Naive thymus-derived CD4-positive, alpha-beta T cell (primary cell): ENCODE measurements at places on chromosomes 7 and 10. TPM values are rescaled to one million over a fixed set of nuclear protein-coding genes. Genes with fewer than 3 reads are reported as not detected.

The NSUN6 gene
- 51.8 TPM for total RNA-seq

DNA sequence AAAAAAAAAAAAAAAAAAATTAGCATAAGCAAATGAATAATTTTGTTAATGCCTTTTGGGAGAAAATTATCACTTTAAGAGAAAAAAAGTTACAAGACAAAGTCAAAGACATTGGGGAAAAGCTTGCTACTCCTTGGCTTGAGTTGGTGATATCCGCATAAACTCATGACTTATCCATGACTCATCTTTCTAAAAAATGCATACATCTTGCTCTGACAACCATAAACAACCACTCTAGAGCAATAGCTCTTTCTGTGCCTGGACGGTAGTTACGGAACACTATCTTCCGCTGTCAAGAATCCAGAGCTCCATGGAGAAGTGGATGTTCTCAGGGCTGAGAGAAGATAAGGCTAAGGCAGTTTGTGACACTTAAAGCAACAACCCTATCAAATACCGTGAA is 281.1 kb upstream of the PFKP start:
- H3K4me3 ChIP-seq: no peak overlapping the region
- H3K4me1 ChIP-seq: no peaks in the 10 kb centered on the region
- H3K36me3 ChIP-seq: no peaks in the 10 kb centered on the region
- DNase-seq: no peak
- H3K27me3 ChIP-seq: no peaks in the 10 kb centered on the region
- H3K27ac ChIP-seq: no peak overlapping the region

The SORBS1 gene
- 1.4 TPM for total RNA-seq

- no peaks in the 10 kb centered on the region for H3K36me3 ChIP-seq
- no peak for DNase-seq
- H3K4me3 ChIP-seq: no peak overlapping the region
- no peak overlapping the region for H3K27ac ChIP-seq
- H3K4me1 ChIP-seq: no peaks in the 10 kb centered on the region
These were observed 110.0 kb downstream of the SPAG6 start for GRCh38 chr10:22455068-22455857.

DNA sequence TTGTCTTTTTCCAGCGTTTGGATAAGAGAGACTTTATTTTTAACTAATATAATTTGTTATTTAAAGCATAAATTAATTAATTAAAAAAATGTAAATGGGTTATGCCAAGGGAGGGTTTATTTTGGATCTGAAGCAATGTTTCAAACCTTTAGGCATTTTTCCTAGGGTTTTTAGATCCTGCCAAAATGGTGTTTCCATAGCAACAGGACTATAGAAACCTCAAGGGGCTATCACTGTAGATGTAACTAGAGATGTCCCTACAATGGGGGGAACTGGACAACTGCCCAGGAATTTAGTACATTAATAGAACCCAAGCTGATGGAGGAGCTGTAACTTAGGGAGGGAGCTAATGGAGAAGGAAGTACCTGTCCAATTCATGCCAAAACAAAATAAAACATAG is 57.3 kb downstream of the SLC39A12 start:
- no peak for DNase-seq
- H3K27me3 ChIP-seq: no peaks in the 10 kb centered on the region
- H3K36me3 ChIP-seq: no peaks in the 10 kb centered on the region
- H3K27ac ChIP-seq: no peak overlapping the region

- H3K4me1 ChIP-seq: peaks cover 66% of the 10 kb centered on the region
- H3K4me3 ChIP-seq: peak overlapping the region; percentile 78
- H3K36me3 ChIP-seq: peaks cover 42% of the 10 kb centered on the region
- peak overlapping the region; percentile 83 for H3K27ac ChIP-seq
These were observed 868 bp downstream of the MYO1G start for GRCh38 chr7:44977959-44978335.

GRCh38 chr10:71671994-71672946 is 47.3 kb downstream of the C10orf105 start:
- H3K4me3 ChIP-seq: no peak overlapping the region
- H3K27me3 ChIP-seq: no peaks in the 10 kb centered on the region
- H3K27ac ChIP-seq: no peak overlapping the region

DNA sequence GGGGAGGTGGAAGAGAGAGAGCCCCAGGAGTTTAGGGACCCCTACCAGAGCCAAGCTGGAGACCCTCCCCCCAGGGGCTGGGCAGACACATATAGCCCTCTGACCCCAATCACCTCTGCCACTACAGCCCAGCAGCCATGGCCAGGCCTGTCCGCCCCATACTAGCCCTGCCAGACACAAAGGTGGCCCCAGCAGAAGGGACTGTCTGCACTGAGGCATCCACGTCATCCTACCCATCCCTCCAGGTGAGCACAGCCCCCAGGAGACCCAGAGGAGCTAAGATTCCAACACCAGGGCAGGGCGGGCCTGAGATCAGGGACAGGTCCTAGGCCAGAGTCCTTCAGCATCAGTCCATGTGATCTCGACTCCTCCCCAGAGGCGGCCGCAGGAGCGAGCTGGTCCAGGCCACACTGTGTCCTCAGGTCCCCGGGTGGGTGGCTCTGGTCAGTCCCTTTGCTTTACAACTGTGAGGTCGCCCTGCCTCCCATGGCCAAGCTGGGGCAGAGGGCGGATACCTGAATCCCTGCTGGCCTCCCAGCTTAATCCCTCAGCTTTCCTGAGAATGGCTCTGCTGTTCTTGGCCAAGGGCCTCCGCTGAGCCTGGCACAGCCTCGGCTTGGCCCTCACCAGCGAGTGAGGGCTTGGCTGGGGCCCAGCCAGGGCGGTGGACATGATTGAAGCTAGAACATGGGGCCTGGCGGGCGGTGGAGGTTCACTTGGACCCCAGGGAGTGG is 14.3 kb upstream of the ELN start:
- no peak for DNase-seq
- no peak overlapping the region for H3K4me3 ChIP-seq
- H3K27me3 ChIP-seq: no peaks in the 10 kb centered on the region
- no peak overlapping the region for H3K27ac ChIP-seq

- H3K27ac ChIP-seq: no peak overlapping the region
- H3K4me3 ChIP-seq: no peak overlapping the region
- no peaks in the 10 kb centered on the region for H3K36me3 ChIP-seq
- DNase-seq: no peak
- H3K27me3 ChIP-seq: no peaks in the 10 kb centered on the region
These were observed 46.1 kb downstream of the PROSER2 start for GRCh38 chr10:11869219-11869618.

The OR13A1 gene
- not detected for total RNA-seq

DNA sequence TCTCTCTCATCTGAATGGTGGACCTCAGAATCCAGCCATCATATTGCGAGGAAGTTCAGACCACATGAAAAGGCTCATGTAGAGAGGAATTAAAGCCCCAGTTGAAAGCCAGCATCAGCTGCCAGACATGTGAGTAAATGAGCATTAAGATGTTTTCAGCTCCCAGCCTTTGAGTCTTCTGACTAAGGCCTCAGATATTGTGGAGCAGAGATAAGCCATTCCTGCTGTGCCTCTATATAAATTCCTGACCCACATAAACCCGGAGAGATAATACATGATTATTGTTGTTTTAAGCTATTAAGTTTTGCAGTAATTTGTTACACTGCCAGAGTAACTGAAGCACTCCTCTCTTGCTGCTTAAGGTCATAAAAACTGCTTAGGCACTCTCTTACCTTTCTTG is 14.6 kb downstream of the FAM149B1 start:
- no peaks in the 10 kb centered on the region for H3K27me3 ChIP-seq
- no peaks in the 10 kb centered on the region for H3K36me3 ChIP-seq
- no peak overlapping the region for H3K27ac ChIP-seq
- no peak overlapping the region for H3K4me3 ChIP-seq
- DNase-seq: no peak

DNA sequence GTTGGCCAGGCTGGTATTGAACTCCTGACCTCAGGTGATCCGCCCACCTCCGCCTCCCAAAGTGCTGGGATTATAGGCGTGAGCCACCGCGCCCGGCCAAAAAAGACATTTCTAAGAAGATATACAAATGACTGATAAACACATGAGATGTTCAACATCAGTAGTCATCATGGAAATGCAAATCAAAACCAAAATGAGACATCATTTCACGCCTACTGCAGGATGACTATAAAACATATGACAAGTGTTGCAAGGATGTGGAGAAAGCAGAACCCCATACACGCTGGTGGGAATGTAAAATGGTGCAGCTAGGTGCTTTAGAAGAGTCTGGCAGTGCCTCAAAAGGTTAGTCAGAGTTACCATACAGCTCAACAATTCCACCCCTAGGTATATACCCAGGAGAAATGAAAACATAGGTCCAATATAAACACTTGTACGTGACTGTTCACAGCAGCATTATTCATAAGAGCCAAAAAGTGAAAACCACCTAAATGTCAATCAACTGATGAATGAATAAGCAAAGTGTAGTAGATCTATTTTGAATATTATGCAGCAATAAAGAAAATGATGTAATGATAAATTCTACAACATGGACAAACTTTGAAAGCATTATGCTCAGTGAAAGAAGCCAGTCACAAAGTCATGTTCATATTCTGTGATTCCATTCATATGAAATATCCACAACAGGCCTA is 24.5 kb downstream of the TMEM209 start:
- no peaks in the 10 kb centered on the region for H3K4me1 ChIP-seq
- no peak for DNase-seq
- no peaks in the 10 kb centered on the region for H3K27me3 ChIP-seq
- peaks cover 51% of the 10 kb centered on the region for H3K36me3 ChIP-seq
- H3K27ac ChIP-seq: no peak overlapping the region

The MYL10 gene
- not detected for total RNA-seq

GRCh38 chr7:33789871-33790630 is 115.3 kb upstream of the BMPER start:
- H3K4me3 ChIP-seq: no peak overlapping the region
- DNase-seq: no peak
- no peaks in the 10 kb centered on the region for H3K4me1 ChIP-seq
- H3K27ac ChIP-seq: no peak overlapping the region

DNA sequence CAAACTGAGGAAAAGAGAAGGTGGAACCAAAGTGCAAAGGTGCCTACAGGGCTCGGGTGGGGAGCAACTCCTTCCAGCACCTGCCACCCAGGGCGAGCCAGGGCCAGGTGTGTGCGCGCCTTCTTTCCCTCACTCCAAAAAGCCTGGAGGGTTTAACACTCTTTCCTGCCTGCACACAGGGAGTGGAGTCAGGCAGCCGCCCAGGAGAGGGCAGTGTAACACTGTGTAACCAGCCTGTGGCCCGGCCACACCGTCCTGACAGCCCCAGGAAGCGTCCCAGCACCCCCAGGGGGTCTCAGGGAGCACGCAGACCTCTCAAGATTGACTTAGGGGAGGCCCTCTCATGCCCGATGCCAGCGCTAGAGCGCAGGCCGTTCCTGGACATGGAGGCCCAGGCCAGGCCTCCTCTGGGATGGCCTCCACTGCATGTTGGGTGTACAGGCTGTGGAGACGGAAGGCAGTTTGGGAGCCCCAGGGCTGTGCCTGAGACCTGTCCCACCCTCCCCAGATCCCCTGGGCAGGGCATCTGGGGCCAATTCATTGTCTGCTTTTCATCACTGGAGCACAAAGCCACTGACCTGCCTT is 13.4 kb downstream of the BRI3 start:
- H3K27ac ChIP-seq: no peak overlapping the region
- DNase-seq: no peak
- H3K36me3 ChIP-seq: peaks cover 28% of the 10 kb centered on the region

The ECHDC3 gene
- total RNA-seq: not detected

- H3K27me3 ChIP-seq: no peaks in the 10 kb centered on the region
- H3K4me3 ChIP-seq: peak overlapping the region; percentile 99
- DNase-seq: peak; percentile 78
- peaks cover 5% of the 10 kb centered on the region for H3K36me3 ChIP-seq
These were observed 538 bp downstream of the TRIM8 start for GRCh38 chr10:102644646-102645387.

DNA sequence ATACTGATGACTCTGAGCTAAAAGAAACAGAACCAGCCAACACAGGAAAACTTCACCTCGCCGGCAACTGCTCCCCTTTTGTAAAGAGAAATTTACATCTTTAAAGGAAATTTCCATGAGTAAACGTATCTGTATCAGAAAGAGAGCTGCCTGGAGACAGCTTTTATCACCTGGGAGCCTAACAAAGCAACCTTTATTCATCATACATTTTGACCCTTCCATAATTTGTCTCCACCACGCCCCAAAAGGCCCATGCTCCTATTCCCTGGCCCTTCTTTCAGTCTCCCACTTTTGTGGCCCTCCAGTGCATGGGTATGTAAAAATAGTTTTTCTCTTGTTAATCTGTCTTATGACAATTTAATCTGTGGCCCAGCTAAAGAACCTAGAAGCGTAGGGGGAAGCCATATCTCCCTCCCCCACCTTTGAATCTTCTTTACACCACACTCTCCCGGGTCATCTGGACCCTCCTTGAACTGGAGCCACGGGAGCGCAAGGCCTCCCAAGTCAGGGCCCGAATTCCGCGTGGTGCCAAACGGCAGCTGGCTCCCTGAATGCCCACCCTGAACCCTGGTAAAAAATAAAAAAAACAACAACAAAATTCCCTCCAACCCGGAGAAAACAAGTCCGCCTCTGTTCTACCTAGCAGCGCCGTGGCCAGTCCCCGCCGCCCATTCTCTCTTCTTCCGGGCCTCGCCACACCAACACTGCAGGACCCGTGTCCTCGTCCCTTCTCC is 15.4 kb upstream of the FKBP9 start:
- peak overlapping the region; percentile 66 for H3K4me3 ChIP-seq
- no peak for DNase-seq
- no peaks in the 10 kb centered on the region for H3K27me3 ChIP-seq
- peaks cover 13% of the 10 kb centered on the region for H3K4me1 ChIP-seq

The FBXL13 gene
- 1.9 TPM for total RNA-seq

The TEX36 gene
- total RNA-seq: not detected

DNA sequence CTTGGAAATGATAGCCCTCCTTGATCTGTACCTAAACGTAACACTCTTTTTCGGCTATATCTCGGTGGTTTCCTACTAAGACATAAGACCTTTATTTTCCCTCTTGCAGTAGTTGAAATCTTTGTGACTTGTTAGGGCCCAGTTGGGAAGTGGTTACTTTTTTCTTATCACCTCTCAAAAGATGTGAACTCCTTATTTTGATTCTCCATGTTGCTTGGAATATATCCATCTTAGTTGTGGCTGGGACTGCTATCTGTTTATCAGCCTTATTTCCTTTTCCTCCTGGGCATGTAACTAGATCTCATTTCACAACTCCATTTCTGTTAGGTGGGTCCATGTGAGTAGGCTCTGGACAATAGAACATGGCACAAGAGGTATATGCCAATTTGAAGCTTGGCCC is 4.1 kb upstream of the CPED1 start:
- H3K27me3 ChIP-seq: peaks cover 14% of the 10 kb centered on the region
- no peaks in the 10 kb centered on the region for H3K36me3 ChIP-seq
- DNase-seq: no peak
- H3K4me1 ChIP-seq: peaks cover 14% of the 10 kb centered on the region
- H3K27ac ChIP-seq: no peak overlapping the region

GRCh38 chr7:96441436-96442084 is 119.7 kb upstream of the SLC25A13 start:
- no peaks in the 10 kb centered on the region for H3K36me3 ChIP-seq
- no peaks in the 10 kb centered on the region for H3K27me3 ChIP-seq
- H3K27ac ChIP-seq: no peak overlapping the region
- no peaks in the 10 kb centered on the region for H3K4me1 ChIP-seq
